ENCODE measurements at places on chromosomes 1 and 21.

GRCh38 chr1:186183970-186184628 lies 191.0 kb downstream of the TPR start:
- no peak for DNase-seq

- DNase-seq: no peak
Observed at GRCh38 chr21:36773995-36774394, 75.1 kb downstream of the SIM2 start.

- no peak for DNase-seq
Observed at GRCh38 chr1:31198150-31198549, 41.5 kb downstream of the NKAIN1 start.

- DNase-seq: no peak
Observed at GRCh38 chr1:184489908-184490307, 103.1 kb downstream of the C1orf21 start.

DNA sequence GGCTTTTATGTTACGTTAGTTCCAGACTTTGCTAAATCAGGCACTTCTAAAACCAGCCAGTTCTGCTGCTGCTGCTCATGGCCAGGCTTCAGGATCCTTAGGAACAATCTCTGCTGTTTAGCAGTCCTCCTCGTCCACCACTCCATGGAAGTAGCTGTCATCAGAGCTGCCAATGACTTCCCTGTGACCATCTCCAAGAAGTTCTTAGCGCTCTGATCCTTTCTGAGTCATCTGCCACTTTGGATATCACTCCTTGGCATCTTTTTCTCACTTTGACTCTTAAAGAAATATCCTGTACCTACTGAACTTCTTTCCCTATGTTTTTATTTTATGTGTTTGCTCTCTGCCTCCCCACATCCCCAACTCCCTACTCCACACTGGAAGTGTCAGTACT lies 14.7 kb upstream of the IRF2BP2 start:
- DNase-seq: no peak

DNA sequence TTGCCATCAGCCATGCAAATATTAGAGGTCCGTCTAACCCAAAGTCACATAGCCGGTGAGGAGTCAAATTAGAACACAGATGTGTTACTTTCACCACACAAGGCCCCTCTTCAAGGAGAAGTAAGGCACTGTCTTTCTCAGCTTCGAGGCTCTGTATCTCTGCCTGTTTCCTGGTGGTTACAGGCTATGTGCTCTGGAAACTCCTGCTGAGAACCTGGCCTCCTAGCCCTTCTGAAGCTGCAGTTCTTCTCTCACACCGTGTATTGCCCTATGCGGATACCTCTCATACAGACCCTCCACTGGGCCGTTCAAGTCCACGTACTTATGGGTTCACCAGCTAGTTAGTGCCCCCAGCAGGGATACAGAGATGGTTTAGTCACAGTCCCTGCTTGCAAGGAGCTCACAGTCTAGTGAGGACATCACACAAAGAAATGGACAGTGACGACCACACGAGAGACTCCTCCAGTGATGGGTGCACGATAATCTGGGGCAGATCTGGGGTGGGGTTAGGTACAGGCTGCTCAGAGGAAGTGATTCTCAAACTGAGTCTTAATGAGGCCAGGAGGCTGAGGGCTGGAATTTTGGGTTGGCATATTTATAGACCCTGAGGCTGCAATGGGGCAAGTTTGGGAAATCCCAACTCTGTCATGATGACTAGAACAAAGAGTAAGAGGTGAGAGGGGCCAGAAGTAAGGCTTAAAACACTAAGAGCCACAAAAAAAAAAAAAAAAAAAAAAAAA lies 22.8 kb upstream of the ELOA start:
- DNase-seq: no peak

- DNase-seq: no peak
Observed at GRCh38 chr1:167997037-167997575, 60.2 kb upstream of the MPC2 start.

All from NCI-H1930 (cell line).